Glutamatergic neuron (in vitro differentiated cells): ENCODE measurements at places on chromosomes 6 and 20.

- no peak for DNase-seq
Measured at GRCh38 chr20:41408156-41408794, 41.7 kb upstream of the EMILIN3 start.

DNA sequence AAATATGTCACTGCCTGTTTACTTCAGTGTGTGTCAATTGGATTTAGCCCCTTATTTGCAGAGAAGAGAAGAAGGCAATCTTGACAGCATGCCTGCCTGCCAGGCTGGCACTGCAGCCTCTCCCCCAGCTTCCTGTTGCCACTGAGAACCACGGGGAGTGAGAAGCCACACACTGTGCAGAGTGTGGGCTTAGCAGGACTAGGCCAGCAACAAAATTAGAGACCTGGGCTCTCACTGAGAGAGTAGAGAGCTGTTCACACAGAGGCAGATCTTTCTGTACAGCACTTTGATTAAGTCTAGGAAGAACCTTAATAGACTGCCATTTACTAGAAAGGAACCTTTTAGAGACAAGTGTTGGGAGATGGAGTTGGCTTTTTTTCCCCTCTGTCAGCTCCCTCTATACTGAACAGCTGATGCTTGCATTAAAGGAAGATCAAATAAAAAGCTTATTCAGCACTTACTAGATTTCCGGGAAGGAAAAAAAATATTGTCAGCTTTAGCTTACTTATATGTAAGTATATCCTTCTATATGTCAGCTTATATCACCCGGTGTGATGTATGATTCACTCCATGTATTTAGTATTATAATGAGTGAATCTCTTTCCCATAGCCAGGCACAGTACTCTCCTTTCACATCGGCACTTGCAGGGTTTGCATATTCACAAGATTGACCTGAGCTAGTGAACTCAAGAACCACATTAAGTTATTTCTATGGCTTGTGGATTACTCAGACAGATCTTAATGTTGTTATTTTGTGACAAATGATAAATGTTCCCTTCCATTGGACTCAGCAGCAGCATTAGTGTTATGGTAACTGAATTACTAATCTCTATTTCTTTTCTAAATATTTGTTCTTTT, 851.0 kb upstream of the EPHA7 start:
- DNase-seq: no peak

GRCh38 chr6:55917751-55918415, 42.5 kb upstream of the BMP5 start:
- no peak for DNase-seq

DNA sequence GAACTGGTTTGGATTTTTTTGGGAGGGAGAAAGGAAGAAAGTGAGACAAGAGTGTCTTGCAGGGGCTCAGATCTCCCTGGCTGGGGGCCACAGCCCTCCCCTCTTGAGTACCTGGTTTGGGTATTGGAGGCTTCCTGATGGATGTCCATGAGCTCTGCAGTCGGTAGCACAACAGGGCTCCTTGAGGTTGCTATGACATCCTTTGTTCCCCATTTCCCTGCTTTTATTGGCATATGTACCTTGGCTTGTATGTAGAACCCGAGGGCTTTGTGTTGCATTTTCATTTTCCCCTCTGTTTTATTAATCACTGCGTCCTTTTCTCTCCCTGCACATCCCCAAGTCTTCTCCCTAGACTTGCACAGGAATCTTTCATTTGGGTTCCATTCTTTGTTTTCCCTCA, 355.5 kb upstream of the TSHZ2 start:
- no peak for DNase-seq

DNA sequence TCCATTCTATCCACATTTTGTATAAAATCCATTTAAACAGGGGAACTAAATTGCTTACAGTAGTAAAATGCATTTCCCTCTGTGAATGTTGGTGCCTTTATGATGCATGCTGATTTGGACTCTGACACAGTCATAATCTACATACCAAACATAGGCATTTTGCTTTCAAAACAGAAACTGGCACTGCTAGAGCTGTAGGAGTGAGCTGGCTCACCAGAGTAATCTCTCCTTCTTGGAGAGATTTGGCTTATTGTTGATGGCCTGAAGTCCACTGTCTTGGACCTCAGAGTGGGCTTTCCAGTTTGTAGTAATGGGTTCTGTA, 363.2 kb upstream of the FLRT3 start:
- no peak for DNase-seq

DNA sequence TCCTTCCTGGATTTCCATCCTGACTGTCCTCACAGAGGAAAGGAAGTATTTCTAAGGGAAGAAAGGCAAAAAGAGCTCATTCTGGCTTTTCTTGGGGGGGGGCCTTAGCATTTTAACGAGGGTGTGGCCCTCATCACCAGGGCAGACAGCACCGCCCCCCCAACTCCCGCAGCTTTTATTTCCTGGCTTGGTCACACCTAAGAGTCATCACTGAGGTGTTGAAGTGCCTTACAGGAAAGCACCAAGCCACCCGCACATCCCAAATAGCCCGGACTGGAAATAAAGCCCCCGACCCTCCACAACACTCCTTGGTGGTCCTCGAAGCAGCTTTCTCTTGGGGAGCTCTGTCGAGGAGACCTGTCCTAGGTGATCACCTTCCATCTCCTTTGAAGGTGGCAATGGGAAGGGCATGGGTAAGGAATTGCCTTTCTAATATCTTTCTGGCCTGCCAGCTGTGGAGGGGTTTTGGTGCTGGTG, 1.3 kb downstream of the PTK7 start:
- DNase-seq: no peak

GRCh38 chr6:113291751-113292445, 565.2 kb upstream of the MARCKS start:
- DNase-seq: no peak

DNA sequence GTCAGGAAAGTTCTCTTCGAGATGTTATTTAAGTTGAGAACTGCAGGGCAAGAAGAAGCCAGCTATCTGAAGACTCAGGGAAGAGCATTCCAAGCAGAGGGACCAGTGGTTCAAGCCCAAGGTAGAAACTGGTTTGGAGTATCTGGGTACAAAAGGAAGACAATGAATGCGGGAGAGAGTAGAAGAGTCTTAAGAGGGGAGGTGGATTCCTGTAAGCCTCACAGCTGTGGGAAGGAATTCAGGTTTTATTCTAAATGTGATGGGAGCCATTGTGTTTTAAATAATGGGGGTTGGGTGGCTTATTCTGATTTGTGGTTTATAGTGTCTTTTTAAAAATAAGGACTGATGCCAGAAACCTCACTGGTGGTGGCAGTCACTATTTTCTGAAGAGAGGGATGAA, 37.6 kb upstream of the TENT5A start:
- DNase-seq: no peak

DNA sequence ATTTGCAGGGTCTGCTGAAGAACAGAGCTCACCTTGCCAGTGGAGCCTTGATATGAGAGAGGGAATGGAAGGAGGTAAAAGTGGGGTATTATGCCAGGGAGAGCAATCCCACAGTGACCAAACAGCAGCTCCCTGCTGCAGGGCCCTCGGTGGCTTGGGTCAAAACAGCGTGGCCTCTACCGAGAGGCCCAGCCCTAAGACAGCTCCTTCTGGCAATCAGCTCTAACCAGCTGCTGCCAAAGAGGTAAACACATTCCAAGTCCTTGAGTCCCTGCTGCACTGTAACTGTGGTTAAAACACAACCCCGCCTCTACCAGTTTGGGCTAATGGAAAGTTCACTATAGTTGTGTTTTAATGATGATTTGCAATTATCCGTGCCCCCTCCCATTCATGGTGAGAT, 1.4 kb upstream of the DAAM2 start:
- no peak for DNase-seq

GRCh38 chr6:31829633-31830283, 2.2 kb downstream of the HSPA1B start:
- no peak for DNase-seq

GRCh38 chr20:16411361-16411760, 161.9 kb downstream of the KIF16B start:
- DNase-seq: no peak

GRCh38 chr6:54706844-54707605, 139.5 kb upstream of the FAM83B start:
- DNase-seq: no peak

DNA sequence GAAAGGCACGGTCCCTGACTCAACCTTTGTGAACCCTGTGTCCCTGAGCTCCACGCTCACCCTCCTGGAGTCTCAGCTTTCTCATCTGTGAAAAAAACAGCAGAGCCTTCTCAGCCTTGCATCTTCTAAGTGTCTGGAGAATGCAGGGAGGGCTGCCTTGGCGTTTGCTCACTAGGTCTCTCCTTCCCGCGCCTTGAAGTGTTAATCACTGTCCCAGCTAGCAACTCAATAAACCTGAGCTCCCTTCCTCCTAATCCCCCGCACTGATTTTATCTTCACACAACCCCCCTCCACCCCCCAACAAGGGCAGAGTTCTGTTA, 34.9 kb upstream of the FOXC1 start:
- no peak for DNase-seq

DNA sequence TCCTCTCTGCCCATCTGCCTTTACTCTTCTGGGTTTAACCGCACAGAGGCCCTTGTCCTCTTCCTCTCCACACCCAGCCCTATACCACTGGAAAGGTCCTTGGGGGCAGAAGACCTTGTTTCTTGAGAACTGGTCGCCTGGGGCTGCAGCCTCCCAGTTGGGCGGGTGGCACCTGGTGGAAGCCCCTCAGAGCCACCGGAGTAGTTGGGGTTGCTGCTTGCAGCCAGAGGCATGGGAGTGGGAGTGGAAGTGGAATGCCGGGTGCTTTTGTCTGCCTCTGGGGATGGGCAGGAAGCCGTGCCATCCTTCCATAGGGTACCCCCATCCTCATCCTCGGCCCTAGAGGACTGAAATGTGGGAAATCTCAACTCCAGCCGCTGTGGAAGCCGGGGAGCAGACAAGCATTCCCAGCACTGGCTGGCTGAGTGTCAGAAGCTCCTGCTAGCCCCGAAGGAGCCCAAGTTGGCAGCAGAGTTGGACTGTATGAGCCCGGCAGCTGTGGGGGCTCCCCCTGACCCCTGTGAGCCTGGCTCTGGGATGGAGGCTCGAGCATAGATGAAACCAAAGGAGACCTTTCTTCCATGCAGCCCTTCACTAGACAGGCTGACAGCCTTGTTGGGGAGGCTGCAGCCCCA, 1.2 kb downstream of the VSTM2L start:
- DNase-seq: no peak

DNA sequence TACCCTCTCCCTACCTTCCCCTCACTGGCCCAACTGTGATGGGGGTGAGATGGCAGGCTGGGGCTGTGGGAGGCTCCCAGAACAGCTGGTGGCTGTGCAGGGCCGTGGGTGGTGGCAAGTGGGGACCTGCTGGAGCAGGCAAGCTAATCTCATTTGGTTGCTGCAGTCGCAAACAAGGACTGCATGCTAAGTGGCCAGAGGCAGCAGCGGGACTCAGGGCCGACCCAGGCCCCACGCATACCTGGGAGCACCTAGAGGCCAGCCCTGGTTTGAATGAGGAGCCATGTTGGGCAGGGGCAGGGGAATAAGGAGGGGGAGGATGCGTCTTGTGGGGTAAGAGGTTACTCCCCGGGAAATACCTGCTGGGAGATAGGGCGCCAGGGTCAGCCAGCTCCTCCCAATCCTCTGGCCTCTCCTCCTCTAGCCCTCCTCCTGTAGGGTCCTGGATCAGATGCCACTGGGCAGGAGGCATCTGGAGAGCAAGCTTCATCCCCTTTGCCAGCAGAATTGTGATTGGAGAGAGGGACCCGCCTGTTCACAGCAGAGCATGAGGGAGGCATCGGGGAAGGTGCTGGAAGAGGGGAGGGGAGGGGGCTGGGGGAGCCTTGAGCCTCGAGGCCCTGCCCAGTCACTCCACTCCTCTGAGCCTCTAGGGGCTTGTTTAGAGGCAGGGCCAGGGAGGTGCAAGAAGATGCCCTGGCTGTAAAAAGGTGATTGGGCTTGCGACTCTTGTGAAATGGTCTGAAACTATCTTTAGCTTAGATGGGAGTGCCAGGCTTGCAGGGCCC, 24.3 kb upstream of the CDH22 start:
- peak; percentile 45 for DNase-seq

- DNase-seq: no peak
Measured at GRCh38 chr6:40963019-40963418, 76.0 kb downstream of the UNC5CL start.

DNA sequence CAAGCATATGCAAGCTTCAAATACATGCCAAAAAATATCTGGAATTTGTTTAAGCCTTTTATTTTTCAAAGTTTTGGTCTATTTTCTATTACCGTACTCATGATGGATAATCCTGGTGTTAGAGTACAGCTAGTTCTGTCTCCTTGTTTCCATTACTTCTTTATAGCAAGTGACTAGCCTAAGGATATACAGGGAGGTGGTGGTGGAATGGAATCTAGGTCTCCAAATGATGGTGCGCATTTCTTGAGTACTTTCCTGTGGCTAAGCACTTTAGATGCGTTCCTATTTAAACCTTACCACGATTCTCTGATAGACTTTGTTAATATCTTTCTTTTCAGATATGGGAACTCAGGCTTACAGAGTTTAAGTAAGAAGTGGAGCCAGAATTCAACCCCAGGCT, 3.5 kb downstream of the SLC16A10 start:
- no peak for DNase-seq

GRCh38 chr6:140049251-140049650, 674.8 kb upstream of the CITED2 start:
- no peak for DNase-seq

DNA sequence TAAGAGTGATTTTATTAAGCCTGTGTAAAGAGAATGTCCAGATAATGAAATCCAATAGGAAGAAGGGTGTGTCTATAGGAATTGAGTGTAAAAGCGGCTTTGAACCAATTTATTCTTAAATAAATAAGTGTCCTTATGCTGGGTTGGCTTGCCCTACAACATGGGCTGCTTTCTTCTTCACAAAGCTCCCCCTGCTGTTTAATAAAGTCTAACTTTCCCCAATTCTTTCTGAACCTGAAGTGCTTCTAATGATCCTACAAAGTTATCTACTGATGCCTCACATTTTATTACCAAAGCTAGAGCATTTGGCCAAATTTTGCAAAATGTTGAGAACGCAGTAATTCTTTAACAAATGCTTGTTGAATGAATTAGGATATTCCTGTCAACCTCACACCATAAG, 36.3 kb upstream of the SIRT5 start:
- no peak for DNase-seq
